ENCODE measurements at places on chromosomes 12 and 14.
A peak's percentile ranks its signal among the peaks of the same experiment; 100 is the strongest.

- no peak for DNase-seq
Measured at GRCh38 chr12:126588586-126589249, 1523.5 kb downstream of the AACS start.

GRCh38 chr12:64780531-64781279 lies 21.5 kb upstream of the GNS start:
- peak; percentile 44 for DNase-seq

- DNase-seq = no peak
Measured at GRCh38 chr12:13187399-13187798, 9.1 kb upstream of the EMP1 start.

GRCh38 chr12:125518074-125518473 lies 452.8 kb downstream of the AACS start:
- DNase-seq = no peak

DNA sequence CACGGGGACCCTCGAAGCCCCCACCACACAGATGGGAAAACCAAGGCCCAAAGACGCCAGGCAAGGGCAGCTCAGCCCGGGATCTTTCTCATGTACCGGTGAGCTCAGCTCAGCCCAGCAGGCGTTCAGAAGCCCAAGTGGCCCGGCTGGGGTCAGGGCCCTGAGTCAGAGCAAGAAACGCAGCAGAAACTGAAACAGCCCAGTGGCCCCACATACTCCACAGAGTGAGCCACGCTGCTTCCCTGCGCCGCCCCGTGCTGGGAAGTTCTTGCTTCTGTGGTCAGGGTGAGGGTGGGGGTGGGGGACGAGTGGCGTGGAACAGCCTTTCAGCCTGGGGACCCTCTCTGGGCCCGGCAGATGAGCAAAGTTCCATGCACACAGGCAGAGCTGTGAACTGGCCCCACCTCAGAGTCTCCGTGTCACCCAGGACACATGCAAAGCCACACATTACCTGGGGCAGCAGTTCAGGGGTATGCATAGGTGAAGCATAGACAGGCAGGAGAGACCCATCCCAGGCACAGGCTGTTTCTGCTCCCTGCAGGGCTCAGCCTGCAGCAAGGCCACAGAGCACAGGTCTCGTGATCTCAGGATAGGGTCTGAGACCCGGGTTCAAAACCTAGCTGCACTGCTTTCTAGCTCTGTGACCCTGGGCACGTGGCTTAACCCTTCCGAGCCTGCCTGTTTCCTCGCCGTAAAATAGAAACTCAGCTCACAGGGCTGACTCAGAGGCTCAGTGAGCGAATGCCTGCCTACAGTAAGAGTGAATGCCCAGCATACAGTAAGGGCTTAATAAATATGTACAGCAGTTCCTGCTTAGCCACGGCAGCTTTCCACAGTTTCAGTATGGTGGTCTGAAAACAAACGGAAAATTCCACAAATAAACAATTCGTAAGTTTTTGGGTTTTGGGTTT lies 21.6 kb downstream of the NCOR2 start:
- no peak for DNase-seq

- DNase-seq = no peak
Measured at GRCh38 chr12:101181776-101182175, 28.3 kb downstream of the SLC5A8 start.

GRCh38 chr12:123807670-123808069 lies 45.6 kb downstream of the DNAH10 start:
- no peak for DNase-seq

GRCh38 chr14:52222901-52223300 lies 44.6 kb upstream of the PTGDR start:
- DNase-seq = no peak

GRCh38 chr12:58233886-58234285 lies 292.5 kb downstream of the ATP23 start:
- DNase-seq = no peak

Measured in psoas muscle (tissue), 8 donors.